HCEC 1CT (cell line): ENCODE measurements at places on chromosomes 3 and 15.

DNA sequence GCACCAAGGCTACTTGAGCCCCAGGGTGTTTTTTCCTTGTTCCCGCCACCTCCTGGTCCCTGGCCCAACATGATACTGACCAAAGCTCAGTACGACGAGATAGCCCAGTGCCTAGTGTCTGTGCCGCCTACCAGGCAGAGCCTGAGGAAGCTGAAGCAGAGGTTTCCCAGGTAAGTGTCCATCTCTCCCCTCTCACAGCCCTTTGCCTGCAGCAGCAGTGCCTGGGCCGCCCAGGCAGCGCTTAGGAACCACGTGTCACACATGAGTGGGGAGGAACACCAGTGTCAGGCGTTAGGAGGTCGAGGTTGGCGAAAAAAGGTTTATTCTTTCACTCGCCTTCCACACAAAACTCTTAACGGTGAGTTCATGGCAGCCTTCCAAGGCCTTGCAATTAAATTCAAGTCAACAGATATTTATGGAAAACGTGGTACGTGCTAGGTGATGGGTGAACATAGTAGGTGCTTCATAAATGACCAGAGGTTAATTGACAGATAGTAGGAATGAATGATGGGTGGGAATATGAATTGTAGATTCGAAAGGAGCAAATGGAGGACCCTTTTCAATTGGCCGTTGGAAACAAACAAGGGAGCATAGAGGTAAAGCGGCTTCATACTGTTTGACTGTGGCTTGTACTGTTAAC is 486 bp downstream of the CDIN1 start:
- no peak for DNase-seq

- no peak for DNase-seq
Measured at GRCh38 chr3:119989981-119990655, 104.1 kb downstream of the GSK3B start.

DNA sequence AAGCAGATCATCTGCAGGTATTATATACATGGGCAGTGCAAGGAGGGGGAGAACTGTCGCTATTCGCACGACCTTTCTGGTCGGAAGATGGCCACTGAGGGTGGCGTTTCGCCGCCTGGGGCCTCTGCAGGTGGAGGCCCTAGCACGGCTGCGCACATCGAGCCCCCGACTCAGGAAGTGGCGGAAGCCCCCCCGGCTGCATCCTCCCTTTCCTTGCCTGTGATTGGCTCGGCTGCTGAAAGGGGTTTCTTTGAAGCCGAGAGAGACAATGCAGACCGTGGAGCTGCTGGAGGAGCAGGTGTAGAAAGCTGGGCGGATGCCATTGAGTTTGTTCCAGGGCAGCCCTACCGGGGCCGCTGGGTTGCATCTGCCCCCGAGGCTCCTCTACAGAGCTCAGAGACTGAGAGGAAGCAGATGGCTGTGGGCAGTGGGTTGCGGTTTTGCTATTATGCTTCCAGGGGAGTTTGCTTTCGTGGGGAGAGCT is 639 bp downstream of the MKRN3 start:
- DNase-seq: no peak

GRCh38 chr3:45224824-45225464 is 1.1 kb downstream of the TMEM158 start:
- DNase-seq: peak; percentile 85

- DNase-seq: no peak
Measured at GRCh38 chr3:69113536-69113935, 8.9 kb downstream of the LMOD3 start.

DNA sequence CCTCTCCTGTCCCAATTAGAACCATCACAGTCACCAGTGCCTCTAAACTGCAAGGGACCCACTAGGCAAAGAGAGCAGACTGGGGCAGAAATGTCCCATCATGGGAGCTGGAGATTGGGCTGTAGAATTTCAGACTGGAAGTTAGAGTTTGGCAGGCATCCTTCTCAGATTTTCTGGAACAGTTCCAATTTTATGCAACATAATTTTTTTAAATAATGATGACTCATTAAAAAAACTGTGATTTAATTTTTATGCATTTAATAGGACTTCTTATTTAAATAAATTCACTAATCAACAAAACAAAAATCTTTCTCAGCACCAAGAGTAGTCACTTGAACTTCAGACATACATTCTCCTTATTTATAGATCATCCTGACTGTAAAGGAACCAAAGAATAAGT is 84.6 kb upstream of the SLC7A14 start:
- no peak for DNase-seq

GRCh38 chr15:77627581-77627980 is 5.1 kb downstream of the LINGO1 start:
- DNase-seq: no peak

DNA sequence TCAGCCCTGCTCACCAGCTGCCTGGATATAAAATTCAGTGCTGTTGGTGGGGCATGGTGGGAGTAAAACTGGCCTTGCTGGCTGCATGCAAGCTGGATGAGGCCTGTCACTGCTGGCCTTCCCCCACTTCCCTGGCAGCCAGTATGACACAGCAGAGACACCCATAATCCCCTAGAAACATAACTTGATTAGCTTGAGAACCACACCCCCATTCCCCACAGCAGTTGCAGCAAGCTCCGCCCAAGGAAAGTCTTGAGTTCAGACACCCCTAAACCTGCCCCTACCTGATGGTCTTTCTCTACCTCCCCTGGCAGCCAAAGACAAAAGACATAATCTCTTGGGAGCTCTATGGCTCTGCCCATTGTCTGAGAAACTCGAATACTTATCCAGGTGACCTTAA is 405.1 kb upstream of the NECTIN3 start:
- no peak for DNase-seq

DNA sequence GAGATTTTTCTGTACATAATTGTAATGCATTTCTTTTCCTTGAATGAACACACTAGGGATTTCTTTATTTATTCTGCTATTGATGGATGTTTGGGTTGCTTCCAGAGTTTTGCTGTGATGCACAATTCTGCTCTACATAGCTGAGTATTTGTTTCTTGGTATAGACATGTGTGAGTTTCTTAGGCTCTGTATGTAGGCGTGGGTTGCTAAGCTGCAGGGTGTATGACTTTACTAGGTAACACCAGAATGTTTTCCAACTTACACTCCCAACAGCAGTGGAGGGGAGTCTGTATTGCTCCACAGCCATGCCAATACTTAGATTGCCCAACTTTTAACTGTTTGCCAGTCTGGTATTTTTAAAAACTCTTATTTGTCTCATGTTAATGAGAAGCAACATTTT is 155.5 kb upstream of the TNIK start:
- no peak for DNase-seq

- no peak for DNase-seq
Measured at GRCh38 chr3:81871358-81872155, 110.1 kb upstream of the GBE1 start.

DNA sequence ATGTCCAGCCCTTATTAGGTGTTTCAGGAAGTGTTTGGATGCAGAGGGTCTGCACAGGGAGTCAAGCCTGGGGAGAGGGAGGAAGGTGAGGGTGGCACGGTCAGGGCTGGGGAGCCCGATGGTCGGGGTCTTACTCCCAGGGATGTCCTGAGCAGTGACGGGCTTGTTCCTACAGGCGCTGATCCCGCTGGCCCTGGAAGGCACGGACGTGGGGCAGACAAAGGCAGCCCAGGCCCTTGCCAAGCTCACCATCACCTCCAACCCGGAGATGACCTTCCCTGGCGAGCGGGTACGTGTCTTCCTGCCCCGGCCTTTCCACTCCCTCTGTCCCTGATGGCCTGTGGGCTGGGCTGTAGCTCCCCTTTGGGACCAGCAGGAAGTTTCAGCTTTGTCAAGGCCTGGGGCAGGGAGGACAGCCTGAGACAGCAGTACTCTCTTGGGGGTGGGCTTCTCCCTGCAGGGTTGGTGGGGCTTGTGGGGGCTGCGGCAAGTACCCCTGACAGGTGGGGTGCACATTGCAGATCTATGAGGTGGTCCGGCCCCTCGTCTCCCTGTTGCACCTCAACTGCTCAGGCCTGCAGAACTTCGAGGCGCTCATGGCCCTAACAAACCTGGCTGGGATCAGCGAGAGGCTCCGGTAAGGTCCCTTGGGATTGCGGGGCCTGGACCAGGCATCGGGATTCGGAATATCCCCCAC is 4.6 kb upstream of the RCCD1 start:
- no peak for DNase-seq

DNA sequence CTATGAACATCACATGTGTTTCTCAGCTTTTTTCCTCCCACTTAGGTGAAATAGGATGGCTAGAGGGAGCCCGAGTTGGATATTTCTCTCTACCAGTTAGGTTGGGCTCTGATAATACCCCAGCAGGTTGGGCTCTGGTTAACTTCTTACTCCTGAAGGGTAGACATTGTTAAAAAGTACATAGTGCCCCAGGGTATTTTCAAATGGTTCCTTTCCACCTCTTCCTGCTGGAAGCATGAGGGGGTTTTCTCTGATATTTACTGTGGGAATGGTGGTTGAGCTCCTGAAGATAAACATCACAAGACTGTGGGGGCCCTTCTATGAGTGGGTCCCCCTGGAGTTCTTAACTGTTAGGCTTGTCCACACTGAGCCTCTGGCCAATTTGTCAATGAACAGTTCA is 36.1 kb upstream of the SPESP1 start:
- no peak for DNase-seq

GRCh38 chr15:81073801-81074200 is 60.3 kb upstream of the CFAP161 start:
- no peak for DNase-seq

- DNase-seq: no peak
Measured at GRCh38 chr3:4750306-4750968, 228.8 kb upstream of the BHLHE40 start.

GRCh38 chr3:162141272-162141791 is 644.7 kb downstream of the OTOL1 start:
- DNase-seq: peak; percentile 82

- no peak for DNase-seq
Measured at GRCh38 chr15:64138331-64138941, 13.1 kb upstream of the SNX22 start.

DNA sequence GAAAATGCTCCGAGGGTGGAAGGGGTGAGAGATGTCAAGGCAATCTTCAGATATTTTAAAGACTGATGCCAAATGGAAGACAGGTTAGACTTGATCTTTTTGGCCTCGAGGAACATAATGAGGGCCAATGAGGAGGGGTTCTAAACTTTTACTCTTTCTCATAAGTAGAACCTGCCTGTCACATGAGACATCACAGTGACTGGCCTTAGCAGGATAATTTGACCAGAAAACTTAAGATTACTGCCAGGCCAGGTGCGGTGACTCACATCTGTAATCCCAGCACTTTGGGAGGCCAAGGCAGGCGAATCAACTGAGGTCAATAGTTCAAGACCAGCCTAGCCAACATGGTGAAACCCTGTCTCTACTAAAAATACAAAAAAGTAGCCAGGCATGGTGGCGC is 12.2 kb downstream of the TM4SF4 start:
- DNase-seq: no peak
